A549 treated with ZK216348 at 1 μM for 4 hours (cell line): ENCODE measurements at places on chromosomes 16 and 17. TPM values are rescaled to one million over a fixed set of nuclear protein-coding genes. Genes with fewer than 3 reads are reported as not detected.

The SPATA32 gene
- 0.11 to 0.41 TPM (median 0.19 TPM) in 5 replicates for total RNA-seq

The AP2B1 gene
- total RNA-seq, result 126 to 156 TPM (median 143 TPM) in 5 replicates

The SEC14L1 gene
- 37.0 to 58.8 TPM (median 49.5 TPM) in 5 replicates for total RNA-seq

The YBX2 gene
- 0.19 to 0.84 TPM (median 0.47 TPM) in 5 replicates for total RNA-seq

The EVPLL gene
- total RNA-seq, result not detected in 5 replicates

The KRT40 gene
- total RNA-seq, result not detected in 5 replicates

The TNK1 gene
- total RNA-seq, result 1.3 to 1.9 TPM (median 1.8 TPM) in 5 replicates

The TP53TG3F gene
- 0.07 to 0.26 TPM in 2 of 5 replicates, not detected in the others for total RNA-seq

The METTL23 gene
- total RNA-seq, result 55.9 to 69.1 TPM (median 60.4 TPM) in 5 replicates

The GNG13 gene
- total RNA-seq, result not detected in 5 replicates

The IGFALS gene
- total RNA-seq, result not detected in 5 replicates

The SLFN11 gene
- total RNA-seq, result 5.4 to 6.7 TPM (median 5.6 TPM) in 5 replicates
